T-helper 2 cell (primary cell): ENCODE measurements at places on chromosomes 5 and 9.
A peak's percentile ranks its signal among the peaks of the same experiment; 100 is the strongest.

DNA sequence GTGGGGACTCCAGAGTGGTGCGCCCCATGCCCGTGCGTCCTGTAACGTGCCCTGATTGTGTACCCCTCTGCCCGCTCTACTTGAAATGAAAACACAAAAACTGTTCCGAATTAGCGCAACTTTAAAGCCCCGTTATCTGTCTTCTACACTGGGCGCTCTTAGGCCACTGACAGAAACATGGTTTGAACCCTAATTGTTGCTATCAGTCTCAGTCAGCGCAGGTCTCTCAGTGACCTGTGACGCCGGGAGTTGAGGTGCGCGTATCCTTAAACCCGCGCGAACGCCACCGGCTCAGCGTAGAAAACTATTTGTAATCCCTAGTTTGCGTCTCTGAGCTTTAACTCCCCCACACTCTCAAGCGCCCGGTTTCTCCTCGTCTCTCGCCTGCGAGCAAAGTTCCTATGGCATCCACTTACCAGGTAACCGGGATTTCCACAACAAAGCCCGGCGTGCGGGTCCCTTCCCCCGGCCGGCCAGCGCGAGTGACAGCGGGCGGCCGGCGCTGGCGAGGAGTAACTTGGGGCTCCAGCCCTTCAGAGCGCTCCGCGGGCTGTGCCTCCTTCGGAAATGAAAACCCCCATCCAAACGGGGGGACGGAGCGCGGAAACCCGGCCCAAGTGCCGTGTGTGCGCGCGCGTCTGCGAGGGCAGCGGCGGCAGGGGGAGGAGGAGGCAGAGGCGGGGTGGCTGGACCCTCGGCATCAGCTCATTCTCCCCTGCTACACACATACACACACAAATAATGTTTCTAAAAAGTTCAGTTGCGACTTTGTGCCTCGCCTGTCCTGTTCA lies 668 bp downstream of the GLIS3 start:
- DNase-seq: peak; percentile 4

- DNase-seq: no peak
Observed at GRCh38 chr5:95035891-95036685, 248.8 kb downstream of the MCTP1 start.

DNA sequence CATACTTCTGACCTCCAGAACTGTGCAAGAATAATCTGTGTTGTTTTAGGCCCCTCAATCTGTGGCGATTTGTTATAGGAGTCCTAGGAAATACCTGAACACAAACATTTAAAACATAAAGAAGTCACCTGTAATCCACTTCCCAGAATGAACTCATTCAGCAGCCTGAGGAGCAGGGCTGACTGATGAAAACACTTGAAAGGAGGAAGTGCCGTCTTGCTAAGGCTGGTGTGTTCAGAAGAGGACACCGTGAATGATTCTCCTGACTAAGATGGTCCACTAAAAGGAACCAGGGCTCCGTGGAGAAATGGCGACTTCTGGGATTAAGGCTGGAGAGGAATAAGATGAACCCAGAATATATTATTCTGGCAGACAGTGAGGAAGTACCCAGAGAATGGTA lies 18.7 kb upstream of the MARCHF6 start:
- no peak for DNase-seq

- DNase-seq: no peak
Observed at GRCh38 chr9:133917375-133917774, 74.7 kb downstream of the VAV2 start.

DNA sequence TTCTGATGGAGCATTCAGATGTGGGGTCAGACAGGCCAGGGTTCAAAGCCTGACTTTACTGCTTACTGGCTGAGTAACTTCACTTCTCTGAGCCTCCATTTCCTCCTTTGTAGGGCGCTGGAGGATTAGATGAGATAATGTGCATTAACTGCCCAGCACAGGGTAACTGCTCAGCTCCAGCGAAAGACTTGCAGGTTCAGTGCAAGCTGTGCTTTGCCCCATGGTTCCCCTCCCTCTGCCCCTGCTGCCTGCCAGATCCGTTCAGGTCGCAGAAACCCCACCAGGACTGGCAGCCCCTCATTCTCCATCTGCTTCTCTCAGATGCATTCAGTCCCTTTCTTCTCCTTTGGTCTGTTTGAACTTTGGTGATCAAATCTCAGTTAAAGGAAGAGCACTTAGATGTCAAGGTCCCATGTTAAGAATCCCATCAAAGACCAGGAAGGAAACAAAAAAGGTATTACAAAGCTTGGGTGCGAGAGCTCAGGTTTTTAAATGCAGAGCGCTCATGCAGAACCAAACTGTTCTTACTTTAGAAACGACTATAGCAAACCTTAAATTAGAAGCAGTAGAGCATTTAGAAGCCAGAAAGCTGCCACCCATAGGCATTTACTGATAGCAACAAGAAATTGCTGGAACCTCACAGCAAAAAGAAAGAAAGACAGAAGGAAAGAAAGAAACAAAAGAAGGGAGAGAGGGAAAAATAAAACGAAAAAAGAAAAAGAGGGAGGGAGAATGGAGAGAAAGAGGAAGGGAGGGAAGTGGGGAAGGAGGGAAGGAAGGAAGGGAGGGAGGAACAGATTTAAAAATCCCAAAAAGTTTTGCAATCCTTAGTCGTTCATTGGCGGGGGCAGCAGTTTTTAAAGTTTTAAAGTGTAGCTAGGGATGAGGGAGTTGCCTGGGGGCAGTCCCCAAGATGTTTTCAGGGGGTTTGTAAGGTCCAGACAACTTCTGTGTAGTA lies 23.5 kb downstream of the AFAP1L1 start:
- no peak for DNase-seq

GRCh38 chr9:121322037-121322736 lies 47.9 kb downstream of the STOM start:
- DNase-seq: no peak

- no peak for DNase-seq
Observed at GRCh38 chr9:69379270-69379982, 54.4 kb downstream of the ENTREP1 start.

- DNase-seq: no peak
Observed at GRCh38 chr5:171537923-171538537, 118.6 kb downstream of the FGF18 start.

- DNase-seq: no peak
Observed at GRCh38 chr9:128765499-128765898, 6.2 kb downstream of the ZER1 start.

DNA sequence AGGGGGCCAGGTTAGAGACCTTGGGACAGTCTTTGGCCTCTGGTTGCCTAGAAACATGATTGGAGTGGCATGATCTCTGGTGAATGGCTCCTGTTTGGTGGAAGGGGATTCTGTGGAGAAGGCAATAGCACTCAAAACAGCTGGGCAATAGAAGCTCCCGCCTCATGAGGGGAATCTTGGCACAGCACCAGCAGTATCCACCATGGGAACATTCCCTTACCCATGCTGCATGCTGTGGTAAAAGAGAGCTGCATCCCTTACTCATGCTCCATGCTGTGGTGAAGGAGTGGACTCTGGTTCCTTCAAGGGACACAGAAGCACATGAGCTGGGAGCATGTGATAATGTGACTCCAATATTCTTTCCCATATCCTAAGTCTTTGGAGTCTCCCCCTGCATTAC lies 160.6 kb downstream of the PJA2 start:
- DNase-seq: no peak

GRCh38 chr5:36363101-36363500 lies 61.4 kb upstream of the RANBP3L start:
- DNase-seq: no peak

DNA sequence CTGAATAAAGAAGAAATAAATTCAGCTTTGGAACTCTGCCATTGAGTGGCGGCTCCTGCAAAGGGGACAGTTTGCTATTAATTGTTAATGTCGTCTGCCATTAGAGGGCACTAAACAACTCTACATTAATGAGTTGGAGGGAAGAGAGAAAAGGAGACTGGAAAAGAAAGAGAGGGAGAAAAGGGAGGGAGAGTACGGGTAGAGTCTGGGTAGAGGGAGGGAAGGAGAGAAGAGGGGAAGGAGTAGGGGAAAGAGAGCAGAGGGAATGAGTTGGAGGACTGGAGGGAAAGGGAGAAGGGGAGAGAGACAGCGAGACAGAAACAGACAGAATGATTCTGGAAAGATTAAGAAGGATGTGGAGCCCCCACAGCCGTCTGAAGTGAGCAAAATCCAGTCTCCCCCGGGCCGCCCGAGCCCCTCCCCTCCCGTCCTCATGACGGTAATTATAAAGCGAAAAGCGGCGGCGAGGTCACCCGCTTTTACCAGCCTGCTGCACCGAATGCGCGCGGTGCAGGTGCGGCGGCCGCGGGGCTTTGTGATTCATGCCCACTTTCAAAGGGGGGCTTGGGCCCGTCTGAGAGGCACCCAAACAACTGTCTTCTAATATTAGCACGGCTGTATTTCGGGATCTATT lies 1.9 kb upstream of the FST start:
- DNase-seq: no peak
